ENCODE measurements at places on chromosomes 7 and 10.

- DNase-seq: no peak
These were observed 43.6 kb downstream of the DRGX start for GRCh38 chr10:49352323-49352722.

GRCh38 chr7:115359955-115360354 is 438.1 kb downstream of the MDFIC start:
- no peak for DNase-seq

- no peak for DNase-seq
These were observed 38.2 kb upstream of the JAKMIP3 start for GRCh38 chr10:132027423-132027983.

DNA sequence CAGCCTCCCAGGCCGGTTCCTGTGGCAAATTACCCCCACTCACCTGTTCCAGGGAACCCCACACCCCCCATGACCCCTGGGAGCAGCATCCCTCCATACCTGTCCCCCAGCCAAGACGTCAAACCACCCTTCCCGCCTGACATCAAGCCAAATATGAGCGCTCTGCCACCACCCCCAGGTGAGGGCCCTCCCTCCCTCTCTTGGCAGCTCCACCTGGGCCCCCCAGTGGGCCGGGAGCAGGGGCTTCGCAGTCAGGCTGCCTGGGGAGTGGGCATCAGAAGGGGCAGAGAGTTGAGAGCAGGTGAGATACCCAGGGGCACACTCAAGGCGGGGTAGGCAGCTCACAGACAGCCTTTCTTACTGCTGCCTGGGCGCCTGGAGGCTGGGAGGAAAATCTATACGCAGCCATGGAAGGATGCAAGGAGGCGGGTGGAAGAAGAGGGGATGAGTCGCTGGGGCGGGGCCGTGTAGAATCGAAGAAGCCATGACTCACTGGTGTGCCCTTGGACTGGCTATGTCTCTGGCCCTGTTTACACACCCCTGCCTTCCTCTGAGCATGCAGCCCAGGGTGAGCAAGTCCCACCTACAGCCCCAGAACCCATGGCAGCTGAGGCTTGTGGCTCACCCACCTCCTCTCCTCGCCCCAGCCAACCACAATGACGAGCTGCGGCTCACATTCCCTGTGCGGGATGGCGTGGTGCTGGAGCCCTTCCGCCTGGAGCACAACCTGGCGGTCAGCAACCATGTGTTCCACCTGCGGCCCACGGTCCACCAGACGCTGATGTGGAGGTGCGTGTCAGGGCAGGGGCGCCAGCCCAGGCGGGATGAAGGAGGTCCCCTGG is 48.6 kb upstream of the PPIF start:
- DNase-seq: no peak

GRCh38 chr10:69107699-69108098 is 16.3 kb upstream of the VPS26A start:
- DNase-seq: no peak

DNA sequence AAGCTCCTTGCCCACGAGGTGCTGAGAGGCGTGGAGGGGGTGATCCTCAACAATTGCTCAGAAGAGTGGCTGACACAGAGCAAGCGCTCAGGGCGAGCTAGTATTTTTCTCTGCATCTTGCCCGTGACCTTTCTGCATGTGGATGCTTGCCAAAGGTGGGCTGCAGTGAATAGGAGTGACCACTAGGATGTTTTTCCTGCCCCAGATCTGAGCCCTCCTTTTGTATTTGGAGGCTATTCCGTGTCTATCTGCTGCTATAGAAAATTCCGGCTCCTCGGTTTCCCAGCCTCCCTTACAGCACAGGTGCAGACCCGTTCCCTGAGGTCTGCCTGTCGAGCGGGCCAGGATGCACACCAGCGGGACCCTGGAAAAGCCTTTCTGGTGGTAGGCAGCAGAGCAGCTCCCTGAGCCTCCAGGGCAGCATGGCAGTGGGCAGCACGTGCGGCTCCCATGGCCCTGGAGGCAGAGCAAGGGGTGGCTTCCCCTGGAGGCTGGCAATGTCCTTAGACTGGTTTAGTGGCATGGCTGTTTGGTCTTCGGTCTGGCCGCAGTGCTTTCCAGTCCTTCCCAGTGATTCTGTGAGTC is 145.1 kb upstream of the PCBD1 start:
- no peak for DNase-seq

DNA sequence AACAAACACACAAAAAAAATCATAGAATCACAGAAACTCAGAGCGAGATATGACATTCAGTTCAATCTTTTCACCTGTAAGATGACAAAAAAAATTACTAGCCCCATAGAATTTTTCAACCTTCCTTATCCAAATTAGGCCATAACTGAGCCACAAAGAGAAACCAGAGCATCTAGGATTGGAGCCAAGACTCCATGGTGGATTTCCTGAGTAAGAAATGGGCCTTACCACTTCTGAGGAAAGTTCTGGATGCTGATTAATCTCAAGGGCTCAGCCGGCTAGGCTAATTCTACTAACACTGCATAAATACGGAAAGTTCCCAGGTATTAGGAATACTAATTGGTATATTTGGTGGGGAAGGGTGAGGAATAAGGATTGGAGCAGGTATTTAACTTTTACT is 16.8 kb downstream of the LIPM start:
- no peak for DNase-seq

- no peak for DNase-seq
These were observed 115.8 kb downstream of the UBE2H start for GRCh38 chr7:129836983-129837382.

DNA sequence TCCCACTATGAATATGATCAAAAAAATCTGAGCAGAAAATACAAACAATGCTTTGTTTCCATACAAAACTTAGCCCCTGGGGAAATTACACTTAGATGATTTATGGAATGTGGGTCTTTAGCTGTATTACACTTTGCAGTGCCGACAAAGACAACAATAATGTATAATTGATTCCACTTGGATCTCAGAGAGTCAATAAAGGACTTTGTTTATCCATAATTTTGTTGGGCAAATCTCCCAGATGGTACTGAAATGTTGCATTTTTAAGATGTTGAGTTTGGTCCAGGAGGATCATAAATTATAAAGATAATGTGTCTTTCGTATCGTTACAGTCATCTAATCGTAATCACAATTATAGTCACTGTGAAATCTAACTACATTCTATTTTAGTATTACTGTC is 66.9 kb upstream of the DOCK1 start:
- DNase-seq: no peak

DNA sequence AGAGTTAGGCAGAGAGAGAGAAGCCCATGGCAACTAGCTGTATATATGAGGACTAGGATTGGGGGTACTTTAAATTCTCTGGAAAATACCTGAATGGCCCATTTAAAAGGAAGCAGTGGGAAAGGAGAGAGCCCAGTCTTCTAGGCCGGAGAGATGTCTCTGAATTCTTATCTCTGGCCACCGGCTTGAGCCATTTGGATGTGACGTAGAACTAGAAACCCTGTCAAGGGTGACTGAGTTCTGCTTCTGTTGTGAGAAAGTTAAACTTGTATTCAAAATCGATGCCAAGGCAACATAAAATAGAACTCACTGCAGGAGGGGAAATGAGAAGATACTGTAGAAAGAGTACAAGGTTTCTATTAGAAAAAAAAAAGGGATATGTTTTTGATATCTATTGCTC is 6.3 kb upstream of the GSTK1 start:
- no peak for DNase-seq

- no peak for DNase-seq
These were observed 68.0 kb upstream of the GNAI1 start for GRCh38 chr7:80066639-80067038.

DNA sequence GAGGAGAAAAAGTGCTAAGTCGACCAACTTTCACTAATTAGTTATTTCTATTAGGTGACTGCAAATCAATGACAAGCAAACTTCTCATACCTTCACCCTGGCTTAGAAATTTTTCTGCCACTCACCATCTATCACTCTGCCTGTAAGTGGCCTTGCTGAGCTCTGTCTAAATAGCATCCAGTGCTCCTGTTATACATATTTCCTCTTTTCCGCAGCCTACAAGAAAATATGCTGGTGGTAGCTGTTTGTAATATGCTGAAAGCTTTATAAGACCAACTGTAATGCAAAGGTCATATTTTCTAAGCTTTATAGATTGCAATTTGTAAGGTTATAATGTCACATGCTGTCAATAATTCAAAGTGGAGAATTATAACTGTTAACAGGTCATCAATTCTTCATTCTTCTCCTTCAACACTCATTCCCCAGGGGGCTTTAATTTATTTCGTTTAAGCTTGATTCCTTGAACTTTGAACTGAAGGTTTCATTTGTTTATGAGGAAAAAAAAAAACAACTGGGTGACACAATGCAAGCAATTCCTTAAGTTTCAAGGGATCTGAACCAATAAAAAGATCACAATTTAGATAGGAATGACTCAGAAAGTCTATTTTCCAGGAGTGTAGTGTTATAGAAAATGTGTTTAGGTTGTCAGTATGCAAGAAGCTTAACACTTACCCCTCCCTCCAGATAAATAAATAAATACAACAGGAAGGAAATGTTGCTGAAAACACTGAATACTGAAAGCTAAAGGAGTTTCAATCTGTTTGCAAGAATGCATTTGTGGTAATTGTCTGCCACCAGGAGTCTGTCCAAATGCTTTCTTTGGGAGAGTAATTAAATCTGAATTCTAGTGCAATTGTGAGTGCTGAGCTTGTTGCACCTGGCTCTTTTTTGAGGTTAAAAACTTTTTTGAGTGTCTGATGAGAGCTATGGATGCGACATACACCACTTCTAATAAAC is 183.7 kb downstream of the SORCS1 start:
- DNase-seq: no peak

DNA sequence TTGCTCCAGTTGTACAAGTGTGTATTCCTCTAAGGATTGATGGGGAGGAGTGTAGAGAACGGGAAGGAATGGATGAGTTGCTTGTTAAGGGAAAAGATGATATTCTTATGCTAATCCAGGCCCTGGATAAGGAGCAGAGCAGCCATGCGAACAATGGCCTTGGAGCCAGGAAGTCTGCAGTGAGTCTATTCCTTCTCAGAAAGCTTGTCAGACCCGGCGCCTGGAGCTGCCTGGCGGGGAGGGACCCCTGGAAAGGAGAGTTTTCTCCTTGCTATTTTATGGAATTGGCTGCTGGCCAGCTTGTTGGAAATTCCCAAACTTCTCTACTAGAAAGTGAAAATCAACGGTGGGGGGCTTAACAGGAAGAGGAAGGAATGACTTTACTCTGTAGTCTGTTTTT is 89.1 kb downstream of the MMRN2 start:
- DNase-seq: no peak

DNA sequence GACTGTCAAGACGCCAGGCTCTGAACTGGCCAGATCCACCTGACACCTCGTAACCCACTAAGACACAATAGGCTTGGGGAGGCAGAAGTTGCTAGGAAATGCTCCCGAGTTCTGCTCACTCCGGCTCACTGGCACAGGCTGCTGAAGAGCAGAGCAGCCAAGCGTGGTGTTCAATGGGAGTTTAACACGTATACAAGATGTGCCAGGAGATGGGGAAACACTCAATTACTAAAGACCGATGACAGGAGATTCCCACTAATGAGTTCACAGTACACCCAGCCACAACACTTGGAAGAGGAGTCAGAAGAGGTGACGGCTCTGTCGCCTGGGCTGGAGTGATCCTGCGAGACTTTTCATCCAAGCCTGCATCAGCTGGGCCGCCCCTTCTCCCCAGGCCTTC is 303.4 kb downstream of the GFRA1 start:
- DNase-seq: no peak

DNA sequence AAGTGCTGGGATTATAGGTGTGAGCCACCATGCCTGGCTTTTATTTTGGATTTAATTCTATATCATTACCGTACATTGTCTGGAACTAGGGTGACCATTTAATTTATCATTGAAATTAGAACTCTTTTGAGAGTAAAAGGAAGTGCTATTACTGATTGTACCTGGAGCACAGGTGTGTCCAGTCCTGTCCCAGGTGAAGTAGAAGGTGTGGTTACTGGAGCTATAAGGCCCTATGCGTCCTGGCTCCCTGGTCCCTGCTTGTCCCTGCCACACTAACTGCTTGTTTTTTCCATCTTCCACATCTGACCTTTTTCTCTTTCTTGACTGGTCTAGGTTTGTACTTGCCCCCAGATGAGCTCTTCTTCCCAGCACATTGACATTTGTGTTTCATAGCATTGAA is 147.0 kb downstream of the PPP1R9A start:
- no peak for DNase-seq

DNA sequence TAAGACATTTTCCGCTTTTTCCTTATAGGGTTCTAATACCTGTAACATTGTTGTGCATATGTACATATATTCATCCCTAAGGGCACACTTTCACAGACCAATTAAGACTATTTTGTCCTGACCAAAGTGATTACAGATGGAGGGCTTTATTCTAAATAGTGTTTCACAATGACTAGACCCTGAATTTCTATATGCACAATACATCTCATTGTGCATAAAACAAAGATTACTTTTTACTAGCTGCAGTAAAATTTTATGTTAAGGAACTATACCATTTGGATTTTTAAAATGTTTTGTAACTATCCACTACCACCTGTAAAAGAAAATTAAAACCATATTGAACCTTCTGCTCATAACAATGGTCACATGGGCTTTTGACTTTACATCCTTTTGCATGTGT is 87.8 kb downstream of the CTTNBP2 start:
- no peak for DNase-seq

GRCh38 chr10:90227217-90227656 is 525.8 kb downstream of the KIF20B start:
- no peak for DNase-seq

DNA sequence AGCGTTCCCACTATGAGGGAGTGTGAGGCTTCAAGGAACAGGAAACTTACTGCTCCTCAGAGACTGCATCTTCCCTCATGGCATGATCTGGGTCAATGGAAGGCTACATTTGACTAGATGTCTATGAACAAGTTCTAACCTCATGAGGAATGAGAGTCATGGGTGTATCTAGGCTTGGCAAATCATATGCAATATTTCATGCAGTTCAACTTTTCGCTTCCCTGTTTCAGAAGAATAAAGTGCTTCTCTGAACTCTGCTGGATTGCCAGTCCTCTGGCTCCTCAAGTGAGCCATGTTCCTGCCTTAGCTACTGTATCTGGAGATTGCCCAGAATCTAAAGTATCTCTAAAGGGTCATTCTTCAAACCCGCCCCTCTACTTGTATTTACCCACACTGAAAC is 54.3 kb upstream of the SEMA3A start:
- no peak for DNase-seq

GRCh38 chr7:18421297-18422002 is 74.1 kb upstream of the HDAC9 start:
- no peak for DNase-seq

DNA sequence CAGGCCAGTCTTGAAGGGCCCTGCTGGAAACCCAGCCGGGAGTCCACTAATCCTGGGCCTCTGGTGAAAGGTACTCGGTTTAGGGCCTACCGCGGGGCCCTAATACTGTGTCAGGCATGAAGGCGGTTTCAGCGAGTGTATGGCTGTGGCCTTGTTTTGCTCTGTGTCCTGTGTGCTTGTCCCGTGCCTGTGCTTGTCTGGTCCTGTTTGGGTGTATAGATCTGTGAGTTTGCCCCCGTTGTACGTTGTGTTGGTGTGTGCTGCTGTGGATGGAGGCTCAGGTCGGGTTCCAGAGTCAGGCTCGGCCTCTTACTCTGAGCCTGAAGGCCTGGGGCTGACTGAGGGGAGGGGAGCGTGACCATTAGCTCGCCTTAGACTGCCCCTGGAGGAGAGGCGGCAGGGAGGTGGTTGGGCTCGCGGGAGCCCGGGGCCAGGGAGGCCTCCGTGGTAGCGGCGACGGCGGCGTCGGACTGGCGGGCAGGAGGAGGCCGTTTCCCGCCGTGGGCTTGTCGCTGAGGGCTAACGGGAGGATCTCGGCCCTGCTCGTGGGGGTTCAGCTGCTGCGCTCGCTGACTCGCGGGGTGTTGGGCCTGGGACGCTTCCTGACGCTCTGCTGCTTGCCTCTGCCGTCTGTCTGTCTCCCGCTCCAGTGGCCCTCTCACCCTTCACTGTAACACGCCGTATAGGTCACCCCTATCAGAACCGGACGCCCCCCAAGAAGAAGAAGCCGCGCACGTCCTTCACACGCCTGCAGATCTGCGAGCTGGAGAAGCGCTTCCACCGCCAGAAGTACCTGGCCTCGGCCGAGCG is 2.6 kb downstream of the TLX1 start:
- DNase-seq: no peak
